ENCODE measurements at places on chromosomes 2 and 18.

GRCh38 chr2:143505542-143505941 lies 376.3 kb downstream of the ARHGAP15 start:
- DNase-seq, result no peak

- DNase-seq, result no peak
Measured at GRCh38 chr2:222595581-222595980, 60.3 kb downstream of the FARSB start.

DNA sequence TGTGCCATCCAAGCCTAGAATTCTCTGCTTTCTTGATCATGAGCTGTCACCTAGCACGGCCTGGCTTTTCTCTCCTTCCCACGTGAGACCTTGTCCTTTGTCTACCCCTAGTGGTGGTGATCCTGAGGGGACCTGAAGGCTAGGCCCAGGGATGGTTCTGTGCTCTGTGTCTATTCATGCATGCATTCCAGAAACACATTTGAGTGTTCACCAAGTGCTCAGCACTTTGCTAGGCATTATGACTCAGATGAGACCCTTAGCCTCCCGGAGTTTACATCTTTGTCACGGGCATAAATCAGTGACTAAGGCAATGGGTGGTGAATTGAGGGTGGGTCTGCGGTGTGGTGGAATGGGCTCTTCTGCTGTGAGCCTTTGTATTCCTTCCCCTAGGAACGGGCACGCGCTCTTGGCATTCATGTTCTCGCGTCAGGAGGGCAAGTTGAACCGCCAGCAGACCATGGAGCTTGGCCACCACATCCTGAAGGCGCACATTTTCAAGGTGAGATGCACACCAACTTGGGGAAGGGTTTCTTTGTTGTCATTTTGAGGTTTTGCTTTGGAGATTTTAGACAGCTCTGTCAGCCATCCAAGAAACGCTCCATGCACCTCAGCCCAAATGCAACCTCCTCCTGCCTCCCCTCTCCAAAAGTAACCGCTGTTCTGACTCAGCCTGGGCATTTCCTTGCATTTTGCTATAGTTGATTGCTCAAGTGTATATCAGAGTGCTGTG lies 100.9 kb downstream of the WDSUB1 start:
- no peak for DNase-seq

DNA sequence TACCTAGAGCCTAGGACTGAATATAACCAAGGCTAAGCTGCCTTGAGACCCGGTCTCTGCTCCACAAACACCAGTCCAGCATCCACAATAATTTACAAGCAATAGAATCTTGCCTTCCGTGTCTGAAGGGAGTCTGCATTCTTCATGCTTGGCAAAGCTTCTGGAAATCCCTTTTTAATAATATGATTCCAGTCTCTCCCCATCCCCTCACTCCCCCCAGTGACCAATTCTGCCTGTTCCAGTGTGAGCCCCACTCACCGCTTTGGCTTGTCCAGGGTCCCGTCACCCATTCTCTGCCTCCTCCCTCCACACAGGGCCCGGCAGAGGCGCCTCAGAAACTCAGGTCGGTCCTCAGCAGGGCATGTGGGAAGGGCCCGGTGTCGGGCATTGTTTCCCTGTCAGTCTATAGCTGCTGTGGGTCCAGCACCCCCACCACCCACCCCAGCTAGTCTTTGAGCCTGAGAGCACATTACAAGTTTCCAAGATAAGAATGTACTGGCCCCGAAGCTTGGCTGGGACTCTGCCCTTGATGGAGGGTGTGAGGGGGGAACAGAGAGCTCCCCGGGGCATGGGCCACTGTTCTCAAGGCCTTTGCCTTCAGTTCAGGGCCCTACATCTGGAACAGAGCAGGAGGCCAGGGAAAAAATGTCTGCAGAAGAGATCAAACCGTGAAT lies 129.7 kb upstream of the MYCN start:
- no peak for DNase-seq

DNA sequence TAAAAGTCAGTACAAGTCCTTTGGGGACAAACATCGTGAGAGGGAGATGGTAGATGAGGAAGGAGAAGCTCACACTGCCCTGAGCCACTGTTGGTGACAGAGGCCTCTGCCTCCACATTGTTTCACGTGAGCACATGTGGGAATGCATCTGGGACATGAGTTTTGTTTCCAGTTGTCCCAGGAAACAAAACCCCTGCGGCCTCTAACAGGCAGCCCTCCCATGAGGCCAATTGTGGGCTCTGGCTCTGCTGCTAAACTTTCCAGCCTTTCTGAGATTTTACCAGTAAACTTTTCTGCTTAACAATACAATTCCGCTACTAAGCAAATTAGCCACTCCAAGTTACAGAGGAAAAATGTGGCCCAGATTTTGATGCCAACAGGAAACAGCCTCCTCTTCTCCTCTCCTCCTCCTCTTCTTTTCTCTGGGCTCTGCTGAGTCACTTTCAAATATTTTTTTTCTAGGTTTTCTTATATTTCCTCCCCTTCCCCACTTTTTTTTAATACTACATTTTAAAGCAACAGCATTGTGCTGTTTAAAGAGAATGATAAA lies 23.4 kb upstream of the LRRC30 start:
- DNase-seq, result no peak

- no peak for DNase-seq
Measured at GRCh38 chr2:160564591-160564990, 71.0 kb upstream of the RBMS1 start.

DNA sequence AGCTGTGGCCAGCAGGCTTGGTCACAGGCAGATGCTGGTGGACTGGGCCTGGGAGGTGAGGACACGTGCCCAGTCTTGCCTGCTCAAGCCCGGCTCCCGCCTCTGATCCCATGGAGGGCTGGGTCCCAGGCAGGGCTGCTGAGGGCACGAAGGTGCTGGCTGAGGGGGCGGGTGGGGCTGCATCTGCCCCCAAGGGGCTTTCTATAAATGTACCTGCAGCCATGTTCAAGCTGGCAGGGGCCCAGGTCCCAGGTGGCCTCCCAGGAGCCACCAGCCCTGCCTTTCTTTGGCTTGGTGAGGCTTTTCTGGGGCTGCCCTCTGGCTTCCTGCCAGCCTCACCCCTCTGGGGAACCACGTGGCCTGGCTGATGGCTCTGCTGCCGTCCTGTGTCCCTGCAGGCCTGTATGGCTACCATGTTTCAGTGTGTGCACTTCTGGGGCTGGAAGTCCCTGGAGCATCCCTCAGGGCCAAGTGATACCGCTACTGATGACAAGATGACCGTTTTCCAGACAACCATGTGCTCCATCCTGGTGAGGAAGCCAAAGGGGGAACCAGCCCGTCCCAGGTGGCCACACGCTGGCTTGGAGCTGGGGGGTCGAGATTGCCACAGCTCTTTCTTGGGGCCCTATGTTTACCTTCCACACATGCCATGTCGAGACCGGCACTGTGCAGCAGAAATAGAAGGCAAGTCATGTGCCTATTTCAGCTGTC lies 23.2 kb downstream of the HJURP start:
- no peak for DNase-seq

GRCh38 chr2:168694173-168694572 lies 108.3 kb upstream of the NOSTRIN start:
- DNase-seq, result no peak

- DNase-seq, result no peak
Measured at GRCh38 chr2:191983591-191983990, 136.7 kb upstream of the CAVIN2 start.

DNA sequence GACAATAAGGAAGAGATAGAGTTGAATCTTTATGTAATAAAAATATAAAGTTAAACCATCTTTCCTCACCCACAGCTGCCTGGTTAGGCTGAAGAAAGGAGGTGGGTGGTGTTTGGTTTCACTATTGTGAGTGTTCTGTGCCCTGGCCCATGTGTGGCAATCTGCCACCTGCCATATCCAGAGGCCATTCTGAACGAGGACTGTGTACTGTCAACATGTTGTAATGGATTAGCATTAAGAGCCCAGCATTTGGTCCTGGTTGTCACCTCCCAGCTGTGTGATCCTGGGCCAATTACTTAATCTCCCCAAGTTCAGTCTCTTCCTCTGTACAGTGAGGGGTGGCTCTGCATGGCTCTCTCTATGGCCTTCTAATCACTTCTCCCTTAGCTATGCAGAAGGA lies 118.2 kb upstream of the SEC11C start:
- DNase-seq, result no peak

DNA sequence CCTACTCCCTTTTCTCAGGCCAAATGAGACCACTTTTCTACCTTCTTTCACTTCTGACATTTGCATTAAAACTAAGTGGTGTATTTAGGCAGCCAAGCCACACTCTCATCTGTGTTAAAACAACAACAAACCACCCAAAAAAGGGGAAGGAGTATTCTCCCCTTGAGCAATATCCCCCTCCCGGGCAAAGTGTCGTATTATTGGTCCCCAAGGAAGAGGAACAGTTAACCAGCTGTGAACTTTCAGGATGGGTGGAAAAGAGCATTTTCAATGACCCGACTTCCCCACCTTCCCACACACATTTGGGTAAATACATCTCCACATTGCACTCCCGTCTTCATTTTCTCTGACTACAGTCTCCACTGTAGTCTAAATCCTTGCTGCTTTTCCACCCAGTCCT lies 44.3 kb downstream of the FEZ2 start:
- no peak for DNase-seq
